ENCODE measurements at places on chromosomes 13 and 19.
A peak's percentile ranks its signal among the peaks of the same experiment; 100 is the strongest.

DNA sequence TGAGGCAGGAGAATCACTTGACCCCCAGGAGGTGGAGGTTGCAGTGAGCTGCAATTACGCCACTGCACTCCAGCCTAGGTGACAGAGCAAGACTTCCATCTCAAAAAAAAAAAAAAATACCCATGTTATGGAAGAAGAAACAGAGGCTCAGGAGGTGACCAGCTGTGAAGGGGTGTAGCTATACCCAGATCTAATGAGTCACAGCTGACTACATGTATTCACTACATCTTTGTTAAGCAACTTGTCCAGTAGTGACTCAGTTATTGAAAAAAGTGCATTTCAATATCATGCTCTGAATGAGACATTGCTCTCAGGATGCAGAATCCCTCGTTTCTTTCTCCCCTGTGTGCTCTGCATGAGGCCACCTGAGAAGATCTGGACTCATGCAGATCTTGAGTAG is 16.1 kb upstream of the SPART start:
- peak; percentile 91 for DNase-seq

GRCh38 chr19:15288146-15288963 is 44.0 kb downstream of the BRD4 start:
- peak; percentile 24 for DNase-seq

DNA sequence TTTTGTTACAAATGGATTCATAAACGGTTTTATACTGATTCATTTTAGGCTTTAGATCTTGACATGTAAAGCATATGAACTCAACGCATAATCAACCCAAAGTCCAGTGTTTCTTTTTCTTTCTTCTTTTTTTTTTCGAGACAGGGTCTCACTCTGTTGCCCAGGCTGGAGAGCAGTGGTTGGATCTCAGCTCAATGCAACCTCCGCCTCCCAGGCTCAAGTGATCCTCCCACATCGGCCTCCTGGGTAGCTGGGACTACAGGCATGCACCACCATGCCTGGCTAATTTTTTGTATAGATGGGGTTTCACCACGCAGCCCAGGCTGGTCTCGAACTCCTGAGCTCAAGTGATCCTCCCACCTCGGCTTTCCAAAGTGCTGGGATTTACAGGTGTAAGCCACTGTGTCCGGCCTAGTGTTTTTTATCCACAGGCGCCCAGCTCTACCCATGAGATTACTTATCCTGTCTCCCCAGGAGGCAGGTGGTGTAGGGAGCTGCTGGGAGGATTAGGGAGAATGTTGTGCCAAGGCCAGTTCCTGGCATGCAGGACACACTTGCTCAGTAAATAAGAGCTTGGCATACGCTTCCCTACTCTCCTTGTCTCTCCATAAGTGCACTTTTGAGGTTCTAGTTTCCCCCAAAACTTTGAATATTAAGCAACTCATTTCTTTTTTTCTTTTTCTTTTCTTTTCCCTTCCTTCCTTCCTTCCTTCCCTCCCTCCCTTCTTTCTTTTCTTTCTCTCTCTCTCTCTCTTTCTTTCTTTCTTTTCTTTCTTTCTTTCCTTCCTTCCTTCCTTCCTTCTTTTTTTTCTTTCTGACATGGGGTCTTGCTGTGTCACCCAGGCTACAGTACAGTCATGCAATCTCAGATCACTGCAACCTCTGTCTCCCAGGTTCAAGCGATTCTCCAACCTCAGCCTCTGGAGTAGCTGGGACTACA is 4.8 kb upstream of the CEBPA start:
- DNase-seq, result no peak

DNA sequence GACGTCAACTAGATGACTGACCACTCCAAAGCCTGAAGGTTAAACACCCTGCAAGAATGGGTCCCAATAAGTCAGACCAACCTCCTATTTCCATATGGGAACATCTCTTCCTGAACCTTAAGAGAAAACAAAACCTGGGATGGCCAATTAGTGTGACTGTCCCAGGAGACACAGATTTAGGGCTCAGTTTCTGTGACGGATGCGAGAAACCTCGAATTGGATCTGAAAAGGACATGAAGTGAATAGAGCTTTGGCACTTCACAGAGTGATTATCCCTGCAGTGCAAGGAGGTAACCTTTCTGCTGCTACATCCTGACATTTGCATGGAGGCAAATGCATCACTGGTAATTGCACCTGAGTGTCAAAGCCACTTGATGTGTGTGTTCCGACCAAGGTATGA is 442.2 kb upstream of the KLF12 start:
- no peak for DNase-seq

GRCh38 chr13:40148101-40148500 is 492.6 kb downstream of the COG6 start:
- no peak for DNase-seq

DNA sequence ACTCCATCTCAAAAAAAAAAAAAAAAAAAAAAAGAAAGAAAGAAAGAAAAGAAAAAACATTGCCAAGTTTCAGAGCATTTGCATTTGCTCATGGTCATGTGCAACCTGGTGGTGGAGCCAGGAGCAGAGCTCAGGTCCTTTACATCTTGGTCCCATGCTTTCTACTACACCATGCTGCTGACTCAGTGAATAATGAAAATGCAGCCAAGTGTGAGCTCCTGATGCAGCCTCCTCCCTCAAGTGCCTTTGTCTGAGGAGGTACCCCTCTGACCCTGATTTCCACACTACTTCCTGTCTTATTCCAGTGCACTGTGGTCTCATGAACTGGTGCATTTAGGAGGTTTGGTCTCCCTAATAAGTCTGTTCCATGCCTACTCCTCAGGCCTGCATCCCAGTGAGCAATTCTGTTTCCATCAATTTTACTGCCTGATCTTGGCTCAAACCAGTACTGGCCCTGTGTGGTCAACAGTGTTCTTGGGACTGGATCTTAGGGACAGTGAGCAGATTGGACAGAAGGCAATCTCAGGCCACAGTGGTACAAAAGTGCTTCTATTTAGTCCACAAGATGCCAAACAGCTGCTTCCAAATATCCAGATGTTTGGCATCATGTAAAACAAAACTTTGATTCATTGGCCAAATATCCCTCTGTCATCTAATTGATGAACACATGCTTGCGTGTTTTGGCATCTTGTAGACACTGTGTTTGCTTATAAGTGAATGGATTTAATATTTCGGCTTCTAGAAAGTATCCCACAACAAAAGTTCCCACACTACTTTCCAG is 28.8 kb upstream of the LRCH1 start:
- DNase-seq, result no peak

GRCh38 chr19:28466107-28467045 is 746.6 kb downstream of the UQCRFS1 start:
- peak; percentile 15 for DNase-seq

DNA sequence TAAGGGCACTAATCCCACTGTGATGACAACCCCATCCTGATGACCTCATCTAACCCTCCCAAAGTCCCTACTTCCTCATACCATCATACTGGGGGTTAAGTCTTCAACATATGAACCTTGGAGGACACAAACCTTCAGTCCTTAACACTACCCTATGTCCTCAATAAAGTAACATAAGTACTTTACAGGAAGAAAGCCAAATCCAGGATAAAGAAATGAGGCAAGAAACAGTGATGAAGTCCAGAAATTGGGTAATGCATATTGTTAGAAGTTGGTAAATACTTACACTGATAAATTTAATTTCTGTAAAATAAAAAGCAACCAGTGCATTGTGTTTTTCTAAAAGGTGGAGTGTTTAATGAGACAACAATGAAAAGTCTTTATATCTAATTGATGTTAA is 284.8 kb upstream of the SOX21 start:
- DNase-seq, result no peak

- DNase-seq, result no peak
Observed at GRCh38 chr13:35496761-35497386, 20.4 kb upstream of the MAB21L1 start.

- no peak for DNase-seq
Observed at GRCh38 chr13:95060014-95060519, 241.2 kb downstream of the ABCC4 start.

GRCh38 chr13:112333756-112334543 is 42.2 kb upstream of the SPACA7 start:
- no peak for DNase-seq

- no peak for DNase-seq
Observed at GRCh38 chr19:13241231-13242104, 91.3 kb downstream of the IER2 start.

- DNase-seq, result no peak
Observed at GRCh38 chr19:53864308-53864836, 3.3 kb upstream of the MYADM start.

DNA sequence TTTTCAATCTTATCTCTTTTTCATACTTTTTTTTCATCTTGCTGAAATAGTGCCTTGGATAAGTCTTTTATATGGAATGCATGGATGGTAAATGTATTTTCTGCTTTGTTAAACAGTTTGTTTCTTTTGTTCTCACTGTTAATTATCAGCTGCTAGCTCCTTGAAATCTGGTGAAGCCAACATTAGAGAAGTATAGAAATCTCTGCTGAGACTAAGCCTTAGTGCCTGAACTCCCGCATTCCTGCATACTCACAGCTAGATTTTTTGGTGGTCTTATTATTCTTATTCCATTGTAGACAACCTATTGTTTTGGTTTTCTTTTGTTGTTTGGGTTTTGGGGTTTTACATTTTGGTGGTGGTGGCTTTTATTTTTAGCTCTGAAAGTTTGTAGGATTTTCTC is 48.4 kb downstream of the DNAJC15 start:
- no peak for DNase-seq

- DNase-seq, result no peak
Observed at GRCh38 chr13:41568143-41568971, 111.0 kb downstream of the RGCC start.

DNA sequence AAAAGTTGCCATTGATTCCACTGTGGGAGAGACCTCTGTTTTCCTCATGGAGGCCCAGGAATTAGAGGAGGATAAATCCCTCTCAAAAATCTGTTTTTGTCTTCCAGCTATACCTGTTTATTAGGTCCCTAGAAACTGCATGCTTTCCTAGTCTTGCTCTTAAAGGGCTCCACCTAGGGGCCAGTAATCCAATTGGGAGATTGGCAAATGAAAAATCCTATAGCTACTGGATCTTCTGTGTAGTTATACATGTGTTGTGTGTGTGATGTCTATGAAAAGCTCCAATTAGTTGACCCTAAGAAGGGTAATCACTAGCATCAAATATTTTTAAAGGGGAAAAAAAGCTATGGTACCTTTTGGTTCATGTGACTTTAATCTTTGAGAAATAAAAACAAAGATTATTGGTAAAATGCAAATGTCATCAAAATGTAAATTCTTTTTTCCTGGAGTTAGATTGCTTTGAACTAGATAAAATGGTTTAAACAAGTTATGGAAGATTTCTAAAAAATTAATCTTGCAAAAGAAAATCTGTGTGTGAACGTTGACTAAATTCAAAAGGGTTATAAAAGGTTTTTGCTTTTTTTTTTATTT is 63.4 kb upstream of the C1QTNF9B start:
- peak; percentile 60 for DNase-seq

GRCh38 chr19:55623561-55623960 is 805 bp downstream of the ZNF784 start:
- DNase-seq, result no peak
